ENCODE measurements at places on chromosomes 2 and 18.
A peak's percentile ranks its signal among the peaks of the same experiment; 100 is the strongest.

DNA sequence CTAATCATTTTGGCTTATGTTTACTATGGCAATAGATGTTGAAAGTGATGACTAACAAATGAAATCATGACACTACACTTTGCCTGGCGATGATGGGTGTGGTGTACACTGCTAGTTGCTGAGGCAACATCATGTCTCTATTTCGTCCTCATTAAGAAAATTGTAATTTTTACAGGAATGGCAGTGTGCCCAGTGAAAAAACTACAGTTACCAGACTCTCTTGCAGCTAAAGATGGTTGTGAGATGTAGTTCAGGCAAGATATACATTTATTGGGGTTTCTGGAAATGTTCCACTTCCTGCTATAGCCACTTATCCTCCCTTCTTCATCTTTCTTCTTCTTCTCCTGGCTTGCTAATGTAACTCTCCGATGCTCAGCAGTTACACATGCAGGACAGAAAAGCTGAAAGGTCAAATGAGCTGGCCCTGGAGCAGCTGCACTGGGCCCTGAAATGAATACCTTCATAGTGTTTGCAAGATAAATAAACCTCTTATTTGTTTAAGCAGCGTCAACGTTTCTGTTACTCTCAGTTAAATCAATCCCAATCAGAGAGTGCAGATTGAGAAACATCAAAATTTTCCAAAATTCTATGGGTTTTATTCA is 46.0 kb downstream of the SOCS6 start:
- DNase-seq = no peak

GRCh38 chr2:103740631-103741030 is 978.8 kb downstream of the TMEM182 start:
- no peak for DNase-seq

GRCh38 chr18:23066060-23066459 is 69.2 kb upstream of the CABLES1 start:
- DNase-seq = no peak

DNA sequence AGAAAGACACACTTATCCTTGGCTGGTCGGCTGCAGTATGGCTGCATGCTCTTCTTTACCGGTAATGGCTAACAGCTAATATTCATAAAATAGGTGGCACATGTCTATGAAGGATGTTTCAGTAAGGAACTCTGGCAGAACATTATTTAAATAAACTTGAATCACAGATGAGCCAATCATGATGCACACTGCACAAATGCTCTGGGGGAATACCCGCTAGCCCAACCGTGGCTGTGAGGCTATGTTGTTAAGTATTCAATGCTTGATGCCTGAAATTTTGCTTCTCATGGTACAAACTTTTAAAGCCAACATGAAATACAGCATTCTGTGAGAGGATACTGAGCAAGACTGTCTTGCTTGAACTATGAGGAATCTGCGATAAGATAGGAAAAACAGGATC is 505.8 kb downstream of the ZEB2 start:
- DNase-seq = no peak

GRCh38 chr18:70489986-70490933 is 201.4 kb downstream of the SOCS6 start:
- DNase-seq = peak; percentile 78

DNA sequence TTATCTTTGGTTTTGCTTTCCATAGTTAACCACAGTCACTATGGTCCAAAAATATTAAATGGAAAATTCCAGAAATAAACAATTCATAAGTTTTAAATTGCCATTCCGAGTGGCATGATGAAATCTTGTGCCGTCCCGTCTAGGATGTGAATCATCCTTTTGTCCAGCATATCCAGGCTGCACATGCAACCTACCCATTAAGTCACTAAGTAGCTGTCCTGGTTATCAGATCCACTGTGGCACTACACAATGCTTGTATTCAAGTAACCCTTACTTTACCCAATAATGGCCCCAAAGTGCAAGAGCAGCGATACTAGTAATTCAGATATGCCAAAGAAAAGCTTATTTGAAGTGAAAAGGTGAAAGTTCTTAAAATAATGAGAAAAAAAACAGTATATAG is 10.7 kb downstream of the USP34 start:
- DNase-seq = no peak

DNA sequence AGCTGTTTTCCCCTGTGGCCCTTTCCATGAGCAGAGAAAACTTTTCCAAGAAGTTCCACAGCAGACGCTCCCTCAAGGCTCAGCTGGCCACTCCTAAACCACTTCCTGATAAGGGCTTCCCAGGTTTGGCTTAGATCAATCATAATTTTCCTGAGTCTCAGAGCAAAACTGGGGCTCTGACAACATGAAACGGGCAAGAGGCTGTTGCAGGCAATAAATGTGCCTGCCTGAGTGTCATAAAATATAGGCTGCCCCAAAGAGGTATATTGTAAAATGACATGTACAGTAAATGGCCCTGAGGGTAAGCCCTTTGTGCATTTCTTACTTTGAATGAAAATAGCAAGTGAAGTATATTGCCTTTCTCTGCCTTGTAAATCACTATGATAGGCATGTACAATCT is 105.6 kb upstream of the UXS1 start:
- DNase-seq = no peak

- no peak for DNase-seq
Observed at GRCh38 chr18:56035546-56035945, 447.6 kb upstream of the TCF4 start.

DNA sequence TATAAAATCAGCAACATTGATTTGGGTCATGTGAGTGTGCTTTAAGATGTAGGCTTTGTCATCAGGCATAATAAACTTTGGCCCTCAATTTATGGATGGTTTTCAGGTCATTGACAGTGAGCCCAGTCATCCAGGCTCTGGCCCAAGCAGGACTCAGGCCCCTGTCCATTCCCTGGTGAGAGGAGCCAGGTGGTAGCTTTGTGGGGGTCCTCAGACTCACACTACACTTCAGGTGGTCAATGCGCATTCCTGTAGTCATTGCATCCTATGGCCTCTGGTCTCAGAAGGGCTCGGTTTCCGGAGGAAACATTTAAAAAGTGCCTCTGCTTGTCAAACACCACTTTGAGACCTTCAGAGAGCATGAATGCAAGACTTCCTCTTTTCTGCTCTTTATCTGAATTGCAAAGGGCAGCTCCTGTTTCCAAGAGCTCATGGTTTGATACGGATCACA is 20.2 kb downstream of the LGALSL start:
- DNase-seq = no peak

DNA sequence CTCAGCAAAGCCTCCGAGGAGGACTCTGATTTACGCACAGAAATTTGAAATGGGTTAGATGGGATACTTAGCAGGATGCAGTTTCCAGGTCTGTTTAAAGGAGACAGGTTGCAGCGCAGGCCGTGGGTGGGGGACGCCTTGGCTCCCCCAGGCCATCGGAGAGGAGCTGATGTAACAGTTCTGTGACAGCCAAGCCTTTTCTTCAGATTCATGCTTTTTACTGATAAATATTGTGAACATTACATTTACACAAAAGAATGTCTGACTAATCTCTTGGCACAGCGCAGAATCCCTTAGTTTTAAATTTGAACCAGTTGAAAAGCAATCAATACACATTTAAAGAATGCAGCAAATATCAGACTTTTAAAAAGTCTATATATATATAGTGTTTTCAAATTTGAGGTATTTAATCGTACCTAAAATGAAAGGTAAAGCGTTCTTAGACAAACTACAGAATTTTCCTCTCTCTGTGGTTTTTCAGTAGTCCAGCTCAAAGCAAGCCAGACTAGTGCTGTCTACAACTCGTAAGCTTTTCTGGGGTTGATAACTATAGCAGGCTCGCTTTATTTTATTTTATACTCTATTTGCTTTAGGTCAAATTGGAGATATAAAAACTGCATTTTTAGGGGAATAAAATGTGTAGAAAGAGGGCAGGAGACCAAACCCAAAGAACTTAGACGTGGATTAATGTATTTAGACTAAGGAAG is 221.9 kb downstream of the PIEZO2 start:
- no peak for DNase-seq

- DNase-seq = no peak
Observed at GRCh38 chr18:31957728-31958127, 14.8 kb upstream of the TRAPPC8 start.

DNA sequence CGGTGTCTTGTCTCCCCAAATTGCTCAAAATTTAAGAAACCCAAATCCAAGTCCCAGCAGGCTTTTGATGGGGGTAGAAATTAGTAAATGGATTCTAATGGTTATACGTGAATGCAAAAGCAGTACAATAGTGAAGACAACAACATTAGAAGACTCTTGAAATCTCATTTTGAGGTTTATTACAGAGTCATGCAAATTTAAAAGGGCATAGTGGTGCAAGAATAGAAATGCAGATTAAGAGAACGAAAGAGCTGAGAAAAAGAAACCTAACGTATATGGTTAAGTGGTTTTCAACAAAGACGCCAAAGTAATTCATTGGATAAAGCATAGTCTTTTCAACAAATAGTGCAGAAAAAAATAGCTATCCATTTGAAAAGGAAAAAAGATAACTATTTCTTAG is 33.2 kb upstream of the CXXC1 start:
- no peak for DNase-seq
